ENCODE measurements at places on chromosomes 6 and 20.

DNA sequence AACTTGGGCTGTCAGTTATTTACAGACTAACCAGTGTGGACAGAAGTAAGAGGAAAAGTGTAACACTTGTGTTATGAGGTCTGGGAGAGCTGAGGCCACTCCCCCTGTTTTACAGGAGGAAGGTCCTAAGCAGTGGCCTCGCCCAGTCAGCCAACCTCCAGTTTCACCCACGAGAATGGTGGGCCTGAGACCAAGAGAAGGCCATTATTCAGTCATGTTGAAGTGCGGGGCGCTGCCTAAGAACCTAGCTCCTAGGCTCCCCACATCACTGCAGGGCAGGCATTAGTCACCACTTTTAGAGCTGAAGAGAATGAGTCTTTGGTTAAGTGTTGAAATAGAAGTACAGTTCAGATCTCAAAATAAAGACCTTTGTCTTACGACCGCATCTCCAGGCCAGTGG, 27.9 kb downstream of the CDYL start:
- no peak for DNase-seq

- no peak for DNase-seq
Observed at GRCh38 chr20:8073024-8073832, 53.7 kb upstream of the TMX4 start.

DNA sequence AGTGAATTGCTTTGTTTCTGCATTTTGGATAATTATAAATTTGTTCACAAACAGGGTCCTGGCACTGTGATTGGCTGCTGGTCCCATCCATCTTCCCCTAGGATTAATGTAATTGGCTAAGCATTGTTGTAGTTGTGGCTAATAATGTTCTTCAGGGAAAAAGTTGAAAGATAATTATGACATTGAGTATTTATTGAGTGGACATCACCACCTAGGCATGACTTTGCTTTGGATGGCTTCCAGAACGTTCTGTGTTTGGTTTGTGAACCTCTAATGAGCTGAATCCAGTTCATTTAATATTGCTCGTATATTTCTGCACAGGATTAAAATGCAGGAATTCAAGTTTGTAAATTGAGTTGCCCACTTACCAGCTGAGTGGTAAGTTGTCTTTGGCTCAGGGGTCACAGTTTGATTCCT, 55.1 kb downstream of the ARID1B start:
- DNase-seq, result no peak

DNA sequence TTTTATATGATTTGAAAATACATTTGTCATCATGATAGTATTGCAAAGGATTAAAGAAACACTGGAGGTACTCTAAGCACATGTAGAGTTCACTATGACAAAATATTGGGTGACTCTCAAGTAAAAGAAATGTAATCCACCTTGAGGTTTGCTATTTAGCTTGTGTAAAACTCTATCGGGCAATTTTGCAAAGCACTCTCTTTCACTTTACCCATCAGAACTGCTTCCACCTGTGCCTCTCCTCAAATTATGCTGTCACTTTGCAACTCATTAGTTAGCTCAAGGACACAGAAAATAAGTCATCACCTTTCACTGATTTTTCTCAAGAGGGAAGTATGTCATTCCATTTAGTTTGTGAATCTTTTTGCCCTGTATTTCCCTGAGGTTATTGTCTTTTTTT, 14.0 kb downstream of the TRDN start:
- DNase-seq, result no peak

GRCh38 chr20:53769041-53769440, 175.4 kb upstream of the ZNF217 start:
- DNase-seq, result no peak

- DNase-seq, result peak; percentile 3
Observed at GRCh38 chr6:96836631-96837080, 621 bp downstream of the GPR63 start.

- DNase-seq, result no peak
Observed at GRCh38 chr6:1770968-1771723, 161.4 kb downstream of the FOXC1 start.

GRCh38 chr6:24060982-24061754, 64.8 kb upstream of the NRSN1 start:
- no peak for DNase-seq

DNA sequence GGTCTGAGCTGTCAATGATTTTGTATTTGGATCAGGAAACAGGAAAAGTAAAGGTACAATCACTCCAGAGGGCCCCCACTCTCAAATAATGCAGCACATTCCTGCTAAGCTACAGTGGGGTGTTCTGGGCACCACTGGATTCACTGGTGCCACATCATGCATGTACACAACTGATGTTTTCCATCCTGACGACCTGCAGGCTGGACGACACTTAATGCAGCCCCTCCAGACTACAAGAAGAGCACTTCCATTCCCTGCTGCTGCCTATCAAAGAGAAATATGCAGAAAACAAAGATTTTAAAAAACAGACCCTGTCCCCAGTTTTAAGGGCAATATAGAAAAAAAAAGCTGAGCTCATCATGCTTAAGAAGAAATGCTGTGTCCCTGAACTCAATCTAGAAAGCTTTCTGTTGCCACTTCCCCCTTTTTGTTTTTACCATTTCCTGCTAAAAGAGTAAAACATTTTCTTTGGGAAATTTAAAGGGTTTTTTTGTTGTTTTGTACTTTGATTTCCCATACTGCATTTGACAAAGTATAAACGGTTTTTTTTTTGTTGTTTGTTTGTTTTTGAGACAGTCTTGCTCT, 35.5 kb downstream of the ABHD12 start:
- no peak for DNase-seq

- no peak for DNase-seq
Observed at GRCh38 chr6:89120371-89120770, 2.5 kb upstream of the SRSF12 start.

DNA sequence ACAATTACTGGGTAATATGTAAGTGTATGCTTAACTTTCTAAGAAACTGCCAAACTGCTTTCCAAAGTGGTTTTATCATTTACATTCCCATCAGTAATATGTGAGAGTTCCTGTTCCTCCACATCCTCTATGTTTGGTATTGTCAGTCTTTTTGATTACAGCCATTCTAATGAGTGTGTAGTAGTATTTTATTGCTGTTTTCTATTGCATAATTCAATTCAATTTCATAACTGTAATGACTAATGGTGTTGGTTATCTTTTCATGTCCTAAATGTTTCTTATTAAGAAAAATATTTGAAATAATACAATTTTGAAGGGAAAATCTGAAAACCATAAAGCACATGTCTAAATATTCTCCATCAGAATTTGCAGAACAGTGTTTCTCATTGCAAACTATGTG, 119.3 kb downstream of the MAP3K7 start:
- DNase-seq, result no peak

- DNase-seq, result no peak
Observed at GRCh38 chr6:90072501-90072900, 178.2 kb downstream of the GJA10 start.

- no peak for DNase-seq
Observed at GRCh38 chr20:37611346-37611745, 82.5 kb upstream of the CTNNBL1 start.

DNA sequence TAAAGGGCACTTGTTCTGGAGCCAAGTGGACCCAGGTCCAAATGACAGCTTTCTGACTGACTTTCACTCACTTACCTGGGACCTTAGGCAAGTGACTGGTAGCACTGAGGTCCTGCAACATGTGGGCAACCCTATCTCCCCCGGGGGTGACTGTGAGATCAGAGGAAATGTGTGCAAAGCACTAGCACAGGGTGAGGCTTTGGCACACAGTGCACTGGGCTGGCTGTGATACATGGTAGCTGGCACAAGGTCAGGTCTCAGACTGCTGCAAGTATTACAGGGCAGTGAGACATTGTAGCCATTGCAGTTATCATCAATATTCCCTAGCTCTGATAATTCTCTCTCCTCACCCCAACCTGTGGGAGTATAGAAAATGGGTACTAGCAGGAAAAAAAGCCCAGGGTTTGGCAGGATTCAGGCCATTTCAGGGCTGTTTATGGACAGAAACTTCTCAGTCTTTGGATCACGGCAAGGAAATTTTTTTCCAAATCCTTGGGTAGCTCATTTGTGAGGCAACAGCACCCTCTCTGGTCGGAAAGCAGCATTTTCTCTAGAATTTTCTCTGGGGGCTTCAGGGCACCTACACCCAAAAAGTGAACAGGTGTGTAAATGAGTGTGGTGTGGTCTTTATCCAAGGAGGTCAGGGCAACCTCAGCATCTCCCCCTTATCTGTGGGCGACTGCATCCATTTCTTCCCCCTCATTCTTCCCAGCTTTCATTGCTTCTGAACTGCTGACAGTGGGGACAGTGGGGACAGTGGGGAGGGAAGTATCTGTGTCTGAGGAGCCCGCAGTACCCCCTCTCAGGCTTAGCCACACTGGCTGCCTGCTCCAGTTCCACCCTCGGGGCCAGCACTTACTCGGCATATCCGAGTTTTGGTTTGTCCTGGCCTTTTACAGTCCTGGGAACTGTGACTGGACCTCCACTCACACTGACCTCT, 148.7 kb upstream of the PHACTR3 start:
- DNase-seq, result no peak

DNA sequence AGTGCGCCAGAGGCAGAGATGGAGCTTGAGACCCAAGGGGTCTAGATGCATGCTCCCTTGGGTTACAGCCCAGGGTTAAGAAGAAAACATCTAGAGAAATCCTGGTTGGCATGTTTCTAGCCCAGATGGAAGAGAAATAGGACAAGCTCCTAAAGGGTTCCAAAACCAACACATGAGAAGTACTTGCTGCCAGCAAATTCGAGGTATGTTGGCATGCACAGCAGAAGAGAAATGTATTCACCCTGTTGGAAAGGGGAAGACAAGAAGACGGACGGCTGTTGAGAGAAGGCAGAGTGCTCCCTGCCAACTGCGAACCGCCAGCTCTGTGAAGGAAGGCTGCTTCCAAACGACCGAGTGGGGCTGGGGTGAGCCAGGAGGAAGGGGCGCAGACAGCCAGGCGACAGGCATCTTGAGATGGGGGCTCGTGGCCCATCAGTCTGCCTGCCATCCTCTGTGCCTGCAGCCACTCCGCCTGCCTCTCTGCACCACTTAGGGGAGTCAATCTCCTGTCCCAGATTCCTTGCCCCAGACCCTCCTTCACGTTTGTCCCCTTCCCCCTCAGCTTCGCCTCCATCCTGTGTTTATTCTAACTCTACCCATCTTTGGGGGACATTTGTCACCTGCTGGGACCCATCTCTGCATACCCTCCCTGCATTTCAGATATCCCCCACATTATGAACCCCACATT, 249.2 kb downstream of the CDC5L start:
- DNase-seq, result no peak

DNA sequence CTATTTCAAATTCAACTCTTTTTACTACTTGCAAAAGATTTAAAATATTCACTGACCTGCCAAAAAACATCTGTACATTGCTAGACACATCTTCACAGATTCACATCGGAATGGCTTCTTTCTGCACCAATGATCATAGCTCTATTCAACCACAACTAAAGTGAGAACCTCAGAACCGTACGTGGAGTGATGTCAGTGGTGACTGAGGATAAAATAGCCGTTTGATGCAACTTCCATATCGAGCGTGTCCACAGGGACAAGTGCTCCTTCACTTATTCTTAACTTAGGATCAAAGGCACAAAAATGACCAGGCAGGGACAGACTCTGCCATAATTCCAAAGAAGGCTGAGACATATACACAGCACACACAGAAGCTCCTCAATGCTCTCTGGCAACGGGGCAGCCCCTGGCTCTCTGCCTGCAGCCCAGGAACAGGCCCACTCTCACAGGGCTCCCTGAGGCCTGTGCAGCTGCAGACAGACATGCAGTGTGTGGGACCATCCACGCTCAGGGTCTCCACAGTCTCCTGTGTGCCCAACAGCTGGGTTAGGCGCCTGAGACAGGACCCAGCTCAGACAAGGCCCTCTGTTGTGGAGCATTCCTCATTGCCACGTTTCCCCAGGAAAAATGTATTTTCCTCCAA, 22.8 kb downstream of the FYN start:
- DNase-seq, result no peak

DNA sequence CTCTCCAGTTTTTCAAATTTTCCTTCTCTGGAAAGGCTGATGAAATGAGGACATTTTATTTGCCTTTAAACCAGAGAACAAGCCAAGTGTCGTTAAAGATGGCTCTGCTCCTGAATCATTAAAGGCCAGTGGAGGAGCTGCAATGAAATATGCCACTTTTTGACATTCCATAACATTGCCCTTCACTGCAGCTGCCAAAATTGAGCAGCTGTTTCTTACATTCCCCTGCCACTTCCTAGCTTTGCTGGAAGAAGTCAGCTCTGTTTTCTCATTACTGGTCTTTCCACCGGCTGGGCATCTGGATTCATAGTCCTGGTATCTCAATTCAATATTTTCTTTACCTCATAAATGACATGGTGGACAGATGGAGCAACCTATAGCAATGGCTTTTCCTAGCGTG, 45.5 kb upstream of the NRN1 start:
- no peak for DNase-seq

GRCh38 chr20:35307666-35308653, 15.7 kb upstream of the FAM83C start:
- DNase-seq, result no peak

DNA sequence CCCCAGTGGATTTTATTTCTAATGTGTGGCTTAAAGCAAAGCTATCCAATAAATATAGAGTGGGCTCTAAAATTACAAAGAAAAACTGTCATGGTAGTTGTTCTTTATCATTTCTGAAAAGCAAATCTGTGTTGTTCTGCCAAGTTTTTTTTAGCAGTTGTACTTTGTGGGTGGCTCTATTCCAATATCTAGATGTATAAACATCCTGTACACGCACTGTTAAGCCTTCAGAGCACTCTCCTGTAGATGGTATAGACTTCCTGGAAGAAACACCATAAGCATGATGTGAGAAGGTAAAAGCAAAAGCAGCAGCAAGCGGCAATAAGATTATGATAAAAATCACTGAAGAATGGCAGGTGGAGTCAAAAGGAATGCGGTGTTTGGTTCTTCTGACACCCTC, 21.5 kb upstream of the TMEM30A start:
- DNase-seq, result no peak

Measured in stimulated activated naive CD4-positive, alpha-beta T cell treated with Interleukin-2 at 50 U/mL for 16 hours (primary cell).